ENCODE measurements at places on chromosomes 16 and 17.
A peak's percentile ranks its signal among the peaks of the same experiment; 100 is the strongest.

GRCh38 chr17:55436224-55437158 lies 14.9 kb upstream of the MMD start:
- DNase-seq: no peak

DNA sequence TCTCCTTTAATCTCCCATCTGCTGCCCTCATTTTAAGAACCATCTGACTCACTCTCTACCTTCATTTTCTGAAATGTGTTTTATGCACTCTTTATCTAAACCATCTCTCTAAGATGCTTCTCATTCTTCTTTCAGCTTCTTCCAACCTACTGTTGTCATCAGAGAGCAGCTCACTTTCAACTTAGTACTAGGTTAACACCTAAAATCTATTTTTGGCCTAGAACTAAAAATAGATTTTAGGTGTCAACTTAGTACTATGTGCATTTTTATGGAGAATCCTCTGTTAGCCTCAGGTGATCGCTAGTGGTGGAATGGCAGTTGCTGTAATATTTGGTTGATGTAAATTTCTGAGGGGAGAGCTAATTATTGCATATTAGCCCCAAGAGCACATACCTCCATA lies 277.1 kb downstream of the KCNJ2 start:
- no peak for DNase-seq

GRCh38 chr17:58358408-58359172 lies 6.6 kb upstream of the SUPT4H1 start:
- DNase-seq: no peak

DNA sequence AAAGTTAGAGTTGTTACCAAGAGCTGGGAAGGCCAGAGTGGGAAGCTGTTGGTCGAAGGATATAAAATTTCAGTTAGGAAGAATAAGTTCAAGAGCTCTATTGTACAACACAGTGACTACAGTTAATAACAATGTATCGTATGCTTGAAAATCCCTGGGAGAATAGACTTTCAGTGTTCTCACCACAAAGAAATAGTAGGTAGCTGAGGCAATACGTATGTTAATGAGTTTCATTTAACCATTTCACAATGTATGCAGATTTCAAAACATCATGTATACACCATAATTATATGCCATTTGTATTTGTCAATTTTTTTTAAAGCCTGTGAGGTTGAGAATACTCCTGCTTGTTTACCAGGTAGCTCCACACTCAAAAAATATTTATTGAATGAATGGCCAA lies 41.5 kb upstream of the MYOCD start:
- DNase-seq: no peak

GRCh38 chr17:79607940-79608623 lies 2.8 kb downstream of the RBFOX3 start:
- no peak for DNase-seq

- peak; percentile 63 for DNase-seq
These were observed 733 bp downstream of the CHRNB1 start for GRCh38 chr17:7445619-7445968.

GRCh38 chr17:76371656-76372628 lies 12.5 kb upstream of the SPHK1 start:
- no peak for DNase-seq

Measured in NCI-H510A (cell line).